Forelimb muscle (tissue), 1 donor: ENCODE measurements at places on chromosomes 12 and 14.

- DNase-seq = no peak
Observed at GRCh38 chr12:2578211-2578610, 216.6 kb upstream of the FKBP4 start.

DNA sequence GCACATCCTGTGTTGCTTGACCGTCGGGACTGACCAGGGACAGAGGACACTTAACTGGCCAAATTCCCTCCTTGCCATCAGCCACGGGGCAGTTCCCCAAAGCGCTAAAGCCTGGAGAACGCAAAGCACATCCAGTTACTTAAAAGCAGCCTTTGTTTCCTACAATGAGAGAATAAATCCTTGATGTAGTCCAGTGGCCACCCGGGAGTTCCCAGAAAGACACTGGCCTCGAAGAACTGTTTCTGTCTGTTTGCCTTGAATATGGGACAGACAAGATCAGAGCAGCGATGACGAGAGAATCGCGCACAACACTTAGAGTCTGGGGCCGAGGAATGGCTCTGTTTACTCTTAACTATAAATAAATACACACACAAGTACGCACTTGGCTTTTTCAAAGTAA, 102.2 kb downstream of the TNFAIP2 start:
- DNase-seq = no peak

DNA sequence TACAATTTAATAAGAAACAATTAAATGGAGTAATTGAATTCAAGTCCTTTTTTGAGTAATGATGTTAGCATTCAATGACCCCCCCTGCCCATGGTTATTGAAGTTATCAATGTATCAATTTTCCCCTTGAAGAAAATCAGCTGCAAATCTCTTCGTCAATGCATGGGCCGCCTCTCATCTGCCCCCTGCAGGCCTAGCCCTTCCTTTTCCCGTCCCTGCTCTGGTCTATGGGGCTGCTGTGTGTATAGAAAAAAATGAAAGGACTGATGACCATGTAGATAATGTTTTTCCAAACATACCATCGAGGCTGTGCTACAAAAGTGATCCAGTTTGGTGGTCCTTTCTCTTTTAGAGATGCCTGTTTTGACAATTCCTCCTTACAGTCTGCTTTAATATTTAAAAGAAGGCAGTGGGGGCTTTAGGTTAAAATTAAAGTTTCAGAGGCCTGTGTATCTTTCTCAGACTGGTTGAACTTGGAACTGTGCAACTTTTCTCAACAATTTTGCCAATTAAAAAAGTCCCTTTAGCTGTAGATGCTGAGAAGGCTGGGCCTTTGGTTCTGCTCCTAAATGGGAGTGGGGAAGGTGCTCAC, 98.4 kb downstream of the APAF1 start:
- no peak for DNase-seq

GRCh38 chr12:26092346-26093105, 32.3 kb downstream of the BHLHE41 start:
- DNase-seq = no peak

DNA sequence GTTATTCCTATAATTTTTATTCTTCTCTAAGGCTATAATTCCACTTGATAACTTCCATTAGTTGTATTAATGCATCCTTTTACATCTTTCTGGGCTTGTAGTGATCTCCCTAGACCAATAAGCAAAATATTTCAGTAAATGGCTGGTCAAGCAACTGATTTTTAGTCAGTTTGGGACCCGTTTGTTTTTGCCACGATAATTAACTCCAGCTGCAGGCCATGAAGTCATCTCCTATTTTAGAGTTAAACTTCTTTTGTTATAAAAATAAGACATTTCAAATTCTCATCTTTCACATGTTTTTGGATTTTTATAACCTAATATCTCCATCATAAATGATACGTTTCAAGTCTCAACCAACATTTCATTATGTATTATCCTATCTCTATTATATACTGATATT, 49.4 kb downstream of the MAGOHB start:
- no peak for DNase-seq

DNA sequence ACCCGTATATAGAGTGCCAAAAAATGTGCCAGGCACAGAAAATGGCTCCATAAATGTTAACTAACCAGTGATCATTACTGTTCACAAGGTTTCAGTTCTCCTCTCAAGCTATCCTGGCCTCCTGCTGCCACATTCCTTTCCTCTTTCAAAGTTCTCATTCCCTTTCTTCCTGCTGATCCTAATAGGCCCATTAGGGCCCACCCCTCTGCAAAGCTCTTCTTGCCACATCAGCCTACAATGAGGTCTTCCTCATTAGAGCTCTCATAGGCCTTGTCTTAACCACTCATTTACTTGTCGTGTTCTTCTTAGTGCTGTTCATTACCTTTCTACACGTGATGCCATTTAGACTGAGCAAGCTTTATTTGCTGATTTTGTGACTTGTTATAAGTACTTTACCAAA, 40.5 kb downstream of the RPS29 start:
- no peak for DNase-seq

DNA sequence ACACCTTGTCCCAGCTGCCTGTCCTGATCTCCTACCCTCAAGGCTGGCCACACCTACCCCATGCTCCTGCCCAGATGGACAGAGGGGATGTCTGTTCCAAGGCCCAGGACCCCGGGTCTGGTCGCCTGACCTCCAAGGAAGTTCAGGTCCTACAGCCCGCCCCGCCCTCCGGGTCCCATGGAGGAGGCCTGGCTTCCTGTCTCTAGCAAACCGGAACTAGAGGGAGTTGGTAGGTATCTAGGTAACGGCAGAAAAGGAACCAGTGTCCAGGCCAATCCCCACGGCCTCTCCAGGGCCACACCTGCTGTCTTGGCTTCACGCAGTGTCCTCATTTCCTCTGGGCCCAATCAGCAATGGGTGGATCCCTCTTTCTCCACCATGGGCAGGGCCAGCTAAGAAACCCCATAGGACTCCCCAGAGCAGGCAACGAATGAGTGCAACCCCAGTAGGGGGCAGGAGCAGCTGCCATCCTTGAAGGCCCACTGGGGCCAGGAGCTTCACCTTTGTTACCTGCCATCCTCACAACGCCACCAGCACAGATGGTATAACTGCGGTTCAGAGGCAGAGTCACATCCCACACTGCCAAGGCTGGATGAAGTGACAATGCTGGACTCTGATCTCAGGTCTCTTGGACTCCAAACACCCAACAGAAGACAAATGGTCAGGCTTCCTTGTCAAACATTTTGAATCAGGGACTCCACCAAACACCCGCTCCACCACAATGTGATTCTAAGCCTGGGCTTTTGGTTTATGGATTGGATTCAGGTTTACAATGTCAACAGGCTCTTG, 25.1 kb upstream of the RPLP0 start:
- no peak for DNase-seq

DNA sequence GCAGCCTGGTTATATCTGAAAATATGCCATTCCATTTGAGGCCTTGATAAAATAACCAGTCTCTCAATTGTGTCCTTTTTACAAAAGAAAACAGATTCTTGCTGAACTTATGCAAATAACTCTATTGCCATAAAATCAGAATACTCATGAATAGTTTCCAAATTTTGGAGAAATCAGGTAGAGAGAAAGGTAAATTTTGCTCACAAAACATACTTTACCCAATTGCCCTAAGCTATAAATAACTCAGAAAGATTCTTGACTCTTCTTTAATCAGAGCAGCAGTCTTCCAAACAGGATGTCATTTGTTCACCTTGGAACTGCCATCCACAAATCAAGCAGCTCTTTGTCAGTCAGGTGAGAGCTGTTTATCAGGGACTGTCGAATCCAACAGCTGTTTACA, 12.6 kb downstream of the ZNF26 start:
- DNase-seq = no peak

DNA sequence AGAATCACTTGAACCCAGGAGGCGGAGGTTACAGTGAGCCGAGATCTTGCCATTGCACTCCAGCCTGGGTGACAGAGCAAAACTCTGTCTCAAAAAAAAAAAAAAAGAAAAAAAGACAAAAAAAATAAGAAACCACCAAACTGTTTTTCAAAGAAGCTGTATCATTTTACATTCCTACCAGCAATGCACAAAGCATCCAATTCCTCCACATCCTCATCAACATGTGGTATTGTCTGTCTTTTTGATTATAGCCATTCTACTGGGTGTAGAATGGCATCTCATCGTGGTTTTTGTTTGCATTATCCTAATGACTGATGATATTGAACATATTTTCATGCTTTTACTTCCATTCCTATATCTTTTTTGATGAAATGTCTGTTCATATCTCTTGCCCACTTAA, 36.2 kb upstream of the GNG2 start:
- no peak for DNase-seq

GRCh38 chr14:69662636-69663299, 51.4 kb downstream of the SUSD6 start:
- DNase-seq = no peak

GRCh38 chr12:116304621-116305020, 27.1 kb upstream of the MED13L start:
- DNase-seq = no peak

- no peak for DNase-seq
Observed at GRCh38 chr14:20757965-20758364, 10.2 kb upstream of the EDDM3B start.

DNA sequence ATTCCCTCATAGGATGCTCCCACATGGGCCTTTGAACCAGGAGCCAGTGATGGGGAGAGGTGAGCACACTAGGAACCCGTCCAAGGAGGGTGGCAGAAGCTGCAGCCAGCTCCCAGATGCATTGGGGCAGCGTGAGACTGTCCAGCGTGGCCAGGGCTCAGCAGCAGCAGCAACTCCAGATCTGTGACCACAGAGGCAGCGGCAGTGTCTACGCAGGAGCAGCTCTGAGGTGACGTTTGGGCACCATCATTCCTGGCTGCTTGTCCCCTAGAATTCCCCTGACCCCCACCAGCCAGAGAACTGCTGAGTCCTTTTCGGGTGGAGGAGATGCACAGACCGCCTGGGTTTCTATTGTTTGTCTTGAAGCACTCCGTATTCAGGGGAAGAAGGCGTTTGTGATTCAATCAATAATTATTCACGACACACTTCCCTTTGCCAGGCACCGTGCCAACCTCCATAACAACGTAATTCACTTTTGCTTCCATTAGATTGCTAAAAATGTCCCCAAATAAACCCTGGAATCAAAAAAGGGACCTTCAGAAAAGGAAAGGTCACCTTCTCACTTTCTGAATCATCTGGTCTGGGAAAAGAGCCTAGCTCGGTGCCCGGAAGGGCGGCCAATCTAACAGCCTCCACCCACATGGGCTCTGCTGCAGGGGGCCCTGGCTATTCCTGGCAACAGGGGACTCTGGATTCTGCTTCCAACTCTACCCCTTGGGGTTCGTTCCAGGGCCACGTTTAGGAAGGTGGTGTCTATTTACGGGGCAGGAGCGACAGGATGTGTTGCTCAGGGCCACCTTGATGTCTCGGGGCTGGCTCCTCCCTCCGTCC, 11.4 kb upstream of the BDKRB2 start:
- no peak for DNase-seq

- DNase-seq = no peak
Observed at GRCh38 chr14:104405360-104406226, 174.0 kb upstream of the C14orf180 start.

GRCh38 chr12:74892057-74892633, 317.5 kb downstream of the KCNC2 start:
- no peak for DNase-seq

DNA sequence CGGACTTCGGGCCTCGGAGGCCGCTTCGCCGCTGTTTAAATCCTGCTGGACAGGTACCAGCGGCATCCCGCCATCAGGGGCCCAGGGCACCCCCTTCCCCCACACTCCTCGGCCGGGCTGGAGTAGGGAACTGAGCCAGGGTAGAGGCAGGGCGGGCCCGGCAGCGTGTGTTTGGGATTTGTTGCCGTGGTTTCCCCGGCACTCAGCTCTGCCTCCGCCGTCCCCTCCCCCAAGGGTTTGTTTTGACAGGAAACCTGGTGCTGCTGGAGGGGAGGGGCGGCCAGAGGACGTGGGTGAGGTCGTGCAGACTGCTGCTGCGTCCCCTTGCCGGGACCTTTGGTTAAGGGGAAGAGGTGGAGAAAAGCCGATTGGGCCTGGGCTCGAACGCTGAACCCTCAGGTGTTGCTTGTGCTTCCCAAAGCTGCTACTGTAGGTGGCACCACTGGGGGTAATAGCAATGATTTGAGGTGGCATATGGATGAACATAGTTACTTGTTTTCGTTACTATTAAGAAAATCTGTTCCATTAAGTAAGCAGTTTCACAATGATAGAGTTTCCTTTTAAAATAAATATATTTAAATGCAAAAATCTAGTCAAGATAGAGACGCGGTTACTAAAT, 778 bp downstream of the TCP11L2 start:
- peak; percentile 53 for DNase-seq

- peak; percentile 22 for DNase-seq
Observed at GRCh38 chr12:7144414-7145120, 14.4 kb downstream of the CLSTN3 start.

DNA sequence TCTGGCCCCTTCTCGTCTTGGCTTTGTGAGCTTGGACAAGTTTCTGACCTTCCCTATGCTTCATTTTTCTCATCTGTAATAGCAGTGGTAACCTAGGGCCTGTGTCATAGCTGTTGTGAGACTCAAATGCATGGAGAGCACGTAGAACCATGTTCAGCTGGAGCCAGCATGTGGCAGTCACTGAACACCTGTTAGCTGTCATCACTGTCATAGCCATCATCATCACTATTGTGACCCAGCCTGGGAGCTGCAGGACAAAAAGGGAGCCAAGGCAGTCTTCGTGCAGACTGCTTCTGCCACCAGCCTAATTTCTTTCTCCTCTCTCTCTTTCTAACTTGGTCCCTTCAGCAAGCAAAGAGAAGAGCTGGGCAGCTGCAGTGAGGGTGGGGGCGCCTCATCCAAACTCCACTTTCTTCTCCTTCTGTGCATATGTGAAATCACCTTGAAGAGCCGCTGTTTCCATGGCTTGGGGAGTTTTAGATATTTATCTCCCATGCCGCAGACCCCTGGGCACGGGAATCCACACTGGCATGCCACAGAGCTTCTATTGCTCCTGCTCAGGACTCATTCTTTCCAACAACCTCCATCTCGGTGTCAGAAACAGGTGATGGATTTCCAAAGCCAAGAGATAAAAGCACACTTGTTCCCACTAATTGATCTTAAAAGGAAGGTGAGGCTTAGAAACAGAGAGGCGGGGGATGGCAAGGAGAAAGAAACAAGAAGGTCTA, 87.0 kb downstream of the SRRM4 start:
- no peak for DNase-seq

DNA sequence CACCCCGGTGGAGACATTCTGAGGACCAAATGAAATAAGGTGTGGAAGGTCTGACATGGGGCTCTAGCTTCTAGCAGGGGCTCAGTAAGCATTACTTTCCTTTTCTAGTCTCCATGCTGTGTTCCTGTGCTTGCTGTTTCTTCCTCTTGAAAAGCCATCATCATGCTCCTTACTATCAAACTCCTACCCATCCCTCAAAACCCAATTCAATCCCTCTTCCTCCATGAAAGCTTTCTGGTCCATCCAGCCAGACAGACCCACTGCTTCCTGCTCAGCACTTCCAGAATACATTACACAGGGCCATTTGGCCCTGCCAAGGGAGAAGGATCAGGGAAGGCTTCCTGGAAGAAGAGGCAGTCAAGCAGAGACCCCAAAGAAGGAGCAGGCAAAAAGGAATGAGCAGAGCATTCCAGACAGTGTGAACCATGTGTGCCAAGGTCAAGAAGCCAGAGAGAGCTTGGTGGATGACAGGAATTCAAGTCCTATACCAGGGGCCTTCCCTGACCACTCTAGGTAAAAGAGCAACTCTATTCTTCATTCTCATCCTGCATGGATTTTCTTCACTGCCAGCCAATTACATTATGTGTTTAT, 59.5 kb downstream of the NUAK1 start:
- DNase-seq = no peak
